ENCODE measurements at places on chromosomes 12 and 14. TPM values are rescaled to one million over a fixed set of nuclear protein-coding genes. Genes with fewer than 3 reads are reported as not detected.

The VRTN gene
- total RNA-seq = 1.5 TPM

The CLEC4C gene
- not detected for total RNA-seq

The FAM161B gene
- total RNA-seq = 3.4 TPM

The NKX2-1 gene
- not detected for total RNA-seq

The ART4 gene
- total RNA-seq = 0.29 TPM

- no peak for DNase-seq
- H3K27me3 ChIP-seq = no peaks in the 10 kb centered on the region
- peaks cover 6% of the 10 kb centered on the region for H3K36me3 ChIP-seq
- no peak overlapping the region for H3K4me3 ChIP-seq
- peaks cover 48% of the 10 kb centered on the region for H3K4me1 ChIP-seq
- no peak overlapping the region for H3K27ac ChIP-seq
These were observed 173.3 kb downstream of the PPM1H start for GRCh38 chr12:62761658-62762057.

DNA sequence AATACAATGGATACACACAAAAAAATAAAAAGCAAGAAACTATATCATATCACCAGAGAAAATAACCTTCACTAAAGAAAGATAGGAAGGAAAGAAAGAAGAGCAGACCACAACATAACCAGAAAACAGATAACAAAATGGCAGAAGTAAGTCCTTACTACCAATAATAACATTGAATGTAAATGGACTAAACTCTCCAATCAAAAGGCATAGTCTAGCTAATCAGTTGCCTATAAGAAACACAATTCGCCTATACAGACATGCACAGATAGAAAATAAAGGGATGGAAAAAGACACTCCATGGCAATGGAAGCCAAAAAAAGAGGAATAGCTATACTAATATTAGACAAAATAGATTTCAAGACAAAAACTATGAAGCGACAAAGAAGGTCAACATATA lies 8.9 kb upstream of the TAS2R30 start:
- no peak overlapping the region for H3K4me3 ChIP-seq
- no peaks in the 10 kb centered on the region for H3K27me3 ChIP-seq
- H3K36me3 ChIP-seq = peaks cover 59% of the 10 kb centered on the region
- no peak overlapping the region for H3K27ac ChIP-seq
- no peaks in the 10 kb centered on the region for H3K4me1 ChIP-seq
- no peak for DNase-seq

- H3K27ac ChIP-seq = no peak overlapping the region
- no peaks in the 10 kb centered on the region for H3K36me3 ChIP-seq
These were observed 662 bp upstream of the NELL2 start for GRCh38 chr12:44876544-44877410.

GRCh38 chr12:117105902-117106301 lies 6.7 kb upstream of the TESC start:
- H3K27me3 ChIP-seq = peaks cover 22% of the 10 kb centered on the region
- no peak overlapping the region for H3K27ac ChIP-seq
- no peaks in the 10 kb centered on the region for H3K4me1 ChIP-seq
- no peak for DNase-seq
- no peak overlapping the region for H3K4me3 ChIP-seq

DNA sequence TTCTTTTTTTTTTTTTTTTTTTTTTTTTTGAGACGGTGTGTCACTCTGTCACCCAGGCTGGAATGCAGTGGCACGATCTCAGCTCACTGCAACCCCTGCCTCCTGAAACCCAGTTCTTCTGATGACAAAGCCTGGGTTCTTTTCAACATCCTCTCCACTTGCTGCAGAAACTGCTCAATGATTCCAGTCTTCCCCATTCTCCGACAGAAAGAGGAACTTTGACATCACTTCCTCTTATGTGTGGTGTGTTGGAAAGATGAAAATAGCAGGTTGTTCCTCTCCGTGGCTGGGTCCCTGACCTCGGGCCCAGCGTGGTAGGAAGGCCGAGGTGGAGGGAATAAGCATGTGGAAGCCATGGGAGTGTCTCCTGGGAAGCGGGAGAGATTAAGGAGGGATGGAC lies 198.4 kb downstream of the PHETA1 start:
- H3K27ac ChIP-seq = no peak overlapping the region
- H3K4me1 ChIP-seq = peaks cover 9% of the 10 kb centered on the region
- no peaks in the 10 kb centered on the region for H3K27me3 ChIP-seq

DNA sequence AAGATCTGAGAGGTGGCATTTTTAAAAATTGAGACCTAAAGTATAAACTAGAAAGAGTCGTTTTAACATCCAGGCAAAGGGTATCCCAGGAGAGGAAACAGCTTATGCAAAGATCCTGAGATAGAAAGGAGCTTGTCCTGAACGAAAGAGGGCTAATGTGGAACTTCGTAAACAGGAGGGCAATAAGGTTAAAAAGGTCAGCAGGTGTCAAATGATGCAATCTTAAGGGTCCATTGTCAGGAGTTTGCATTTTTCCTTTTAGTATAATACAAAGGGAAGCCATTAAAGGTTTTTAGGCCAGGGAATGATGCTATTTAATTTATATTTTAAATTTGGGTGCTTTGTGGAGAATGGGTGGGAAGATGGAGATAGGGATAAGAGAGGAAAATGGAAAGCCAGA lies 14.4 kb downstream of the FMNL3 start:
- H3K27me3 ChIP-seq = no peaks in the 10 kb centered on the region
- H3K36me3 ChIP-seq = no peaks in the 10 kb centered on the region
- H3K4me1 ChIP-seq = peaks cover 5% of the 10 kb centered on the region
- DNase-seq = no peak

DNA sequence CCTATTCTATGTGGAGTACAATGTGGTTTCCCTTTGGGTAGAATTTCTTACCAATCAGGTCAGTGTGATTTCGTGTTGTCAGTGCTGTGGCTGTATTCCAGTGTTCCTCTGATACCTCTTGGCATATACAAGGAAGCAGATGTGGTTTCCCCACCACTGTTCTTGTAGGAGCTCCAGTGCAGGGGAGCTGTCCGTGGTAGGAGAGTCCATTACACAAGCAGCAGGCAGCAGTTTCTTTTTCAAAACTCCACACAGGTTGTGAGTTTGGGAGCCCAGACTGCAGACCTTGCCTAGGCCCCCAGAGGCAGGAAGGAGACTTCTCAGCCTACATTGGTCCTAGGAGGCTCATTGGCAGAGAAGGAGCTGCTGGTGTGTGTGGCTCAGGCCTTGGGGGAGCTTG lies 452.8 kb downstream of the AACS start:
- no peaks in the 10 kb centered on the region for H3K36me3 ChIP-seq
- H3K27me3 ChIP-seq = peaks cover 5% of the 10 kb centered on the region
- H3K27ac ChIP-seq = no peak overlapping the region
- DNase-seq = peak; percentile 46

DNA sequence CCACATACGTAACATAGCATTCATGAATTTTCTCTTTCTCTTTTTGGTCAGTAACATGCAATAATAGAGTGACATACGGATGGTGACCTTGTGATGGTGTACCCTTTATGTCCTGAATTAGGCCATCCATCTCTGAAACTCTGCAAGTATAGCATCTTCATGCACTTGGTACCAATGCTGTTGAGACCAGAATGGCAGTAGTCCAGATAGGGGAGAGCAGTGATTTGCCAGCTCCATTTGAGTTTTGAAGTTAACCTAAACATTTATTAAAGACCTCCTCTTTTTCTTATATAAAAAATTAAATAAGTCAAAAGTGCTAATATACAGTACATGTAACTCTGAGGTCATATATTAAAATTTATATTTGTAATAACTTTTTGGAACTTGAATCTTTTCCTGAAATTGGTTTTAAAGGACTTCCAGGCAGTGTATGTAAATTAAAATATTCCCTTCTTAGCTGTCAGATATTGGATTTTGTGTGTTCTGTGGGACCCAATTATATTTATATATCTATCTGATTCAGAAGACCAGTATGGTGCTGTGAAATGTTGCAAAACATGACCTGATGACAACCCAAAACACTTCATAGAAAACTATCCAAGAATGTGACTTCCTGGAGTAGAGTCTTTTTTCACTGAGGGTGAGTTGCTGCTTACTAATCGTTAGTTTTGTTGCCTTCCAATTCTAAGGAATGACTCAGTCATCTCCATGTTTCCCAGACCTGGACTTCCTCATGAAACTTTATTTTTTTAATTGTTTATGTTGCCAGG lies 3.5 kb downstream of the ELK3 start:
- no peak for DNase-seq
- H3K27me3 ChIP-seq = peaks cover 24% of the 10 kb centered on the region
- H3K4me1 ChIP-seq = peaks cover 13% of the 10 kb centered on the region
- H3K36me3 ChIP-seq = no peaks in the 10 kb centered on the region

Data from progenitor cell of endocrine pancreas (in vitro differentiated cells).